ENCODE measurements at places on chromosomes 11 and 22. TPM values are rescaled to one million over a fixed set of nuclear protein-coding genes. Genes with fewer than 3 reads are reported as not detected.

SYT8 gene
- total RNA-seq = not detected

GRCh38 chr11:70566768-70567530 is 168.6 kb downstream of the CTTN start:
- H3K4me1 ChIP-seq = no peaks in the 10 kb centered on the region
- H3K27ac ChIP-seq = no peak overlapping the region
- H3K27me3 ChIP-seq = no peaks in the 10 kb centered on the region
- no peaks in the 10 kb centered on the region for H3K36me3 ChIP-seq
- DNase-seq = no peak

DNA sequence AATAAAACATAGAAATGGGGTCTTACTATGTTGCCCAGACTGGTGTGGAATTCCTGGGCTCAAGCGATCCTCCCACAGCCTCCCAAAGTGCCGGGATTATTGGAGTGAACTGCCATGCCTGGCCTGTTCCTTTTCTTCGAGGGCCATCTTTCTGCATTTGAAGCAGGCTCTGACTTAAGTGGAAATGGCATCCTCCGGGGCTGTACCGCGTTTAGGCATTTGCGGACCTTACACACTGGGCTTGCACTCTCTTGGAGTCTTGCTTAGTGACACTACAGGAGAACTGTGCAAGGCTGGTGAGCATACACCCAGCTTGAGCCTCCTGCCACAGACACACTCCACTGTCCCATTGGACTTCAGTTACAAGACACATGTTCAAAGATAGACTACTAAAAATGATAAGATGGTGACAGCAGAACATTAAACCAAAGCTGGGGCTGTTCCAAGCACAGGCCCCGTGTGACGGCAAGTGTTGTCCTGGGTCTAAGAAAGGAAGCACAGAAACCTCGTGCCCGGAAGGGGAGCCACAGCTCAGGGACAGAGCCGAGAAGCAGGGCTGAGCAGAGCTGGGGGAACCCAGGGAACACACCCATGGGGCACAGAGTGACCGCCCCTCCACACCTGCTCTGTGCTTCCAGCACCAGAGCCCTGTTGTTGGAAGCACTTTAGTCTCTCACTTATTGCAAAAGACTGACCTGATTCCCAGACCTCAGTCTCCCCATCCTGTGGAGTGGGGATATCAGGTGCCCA is 59.0 kb upstream of the SHANK2 start:
- H3K4me3 ChIP-seq = no peak overlapping the region
- no peak for DNase-seq
- H3K27me3 ChIP-seq = no peaks in the 10 kb centered on the region
- H3K27ac ChIP-seq = no peak overlapping the region
- H3K36me3 ChIP-seq = no peaks in the 10 kb centered on the region
- H3K4me1 ChIP-seq = no peaks in the 10 kb centered on the region

DNA sequence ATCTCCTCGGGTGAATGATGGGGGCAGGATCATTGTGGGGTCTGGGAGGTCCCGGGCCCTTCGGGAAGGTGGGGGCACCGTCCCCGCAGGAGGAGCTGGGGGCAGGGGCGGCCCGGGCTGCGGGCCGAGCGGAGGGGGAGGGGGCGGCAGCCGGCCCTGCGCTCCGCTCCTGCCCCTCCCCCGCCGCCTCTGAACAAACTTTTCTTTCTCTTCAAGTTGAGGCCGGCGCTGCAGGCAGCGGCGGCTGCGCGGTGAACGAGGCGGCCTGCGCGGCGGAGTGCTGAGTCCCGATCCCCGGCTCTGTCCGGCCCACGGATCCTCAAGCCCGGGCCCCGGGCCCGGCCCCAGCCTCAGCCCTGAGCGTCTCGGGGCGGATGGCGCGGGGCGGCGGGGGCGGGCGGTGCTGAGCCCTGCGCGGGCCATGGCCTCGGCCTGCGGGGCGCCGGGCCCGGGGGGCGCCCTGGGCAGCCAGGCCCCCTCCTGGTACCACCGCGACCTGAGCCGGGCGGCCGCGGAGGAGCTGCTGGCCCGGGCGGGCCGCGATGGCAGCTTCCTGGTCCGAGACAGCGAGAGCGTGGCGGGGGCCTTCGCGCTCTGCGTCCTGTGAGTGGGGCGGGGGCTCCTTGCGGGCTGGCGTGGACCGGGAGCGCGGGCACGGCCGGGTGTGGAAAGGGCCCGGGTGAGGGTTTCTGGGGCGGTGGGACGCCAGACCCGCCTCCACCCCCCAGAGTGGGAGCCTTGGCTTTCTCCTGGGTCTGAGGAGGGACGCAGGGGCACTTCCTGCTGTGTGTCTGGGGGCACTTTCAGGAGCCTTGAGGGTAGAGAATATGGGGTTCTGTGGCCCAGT is at the start of gene INPPL1:
Gene INPPL1, plus strand, starts transcription at position 204 of the 847 bp plus-strand sequence. Its CDS starts 218 bp downstream, at position 422.
- H3K4me3 ChIP-seq = peak within 1 kb of the TSS; percentile 94

- H3K4me3 ChIP-seq = no peak overlapping the region
- no peak for DNase-seq
- H3K27me3 ChIP-seq = no peaks in the 10 kb centered on the region
- H3K36me3 ChIP-seq = no peaks in the 10 kb centered on the region
- H3K27ac ChIP-seq = no peak overlapping the region
These were observed 58.1 kb downstream of the GGTLC2 start for GRCh38 chr22:22702237-22703202.

SAA2 gene
- total RNA-seq = not detected

PLAAT4 gene
- 27.2 TPM for total RNA-seq

- no peaks in the 10 kb centered on the region for H3K36me3 ChIP-seq
- H3K27ac ChIP-seq = no peak overlapping the region
- peaks cover 7% of the 10 kb centered on the region for H3K4me1 ChIP-seq
These were observed 6.1 kb downstream of the MAPK1 start for GRCh38 chr22:21861264-21861848.

GRCh38 chr22:40417881-40418280 is 47.5 kb downstream of the SGSM3 start:
- H3K27ac ChIP-seq = no peak overlapping the region
- H3K4me3 ChIP-seq = no peak overlapping the region
- DNase-seq = no peak
- no peaks in the 10 kb centered on the region for H3K4me1 ChIP-seq
- H3K27me3 ChIP-seq = no peaks in the 10 kb centered on the region

- H3K4me1 ChIP-seq = no peaks in the 10 kb centered on the region
- no peaks in the 10 kb centered on the region for H3K36me3 ChIP-seq
- DNase-seq = no peak
These were observed 183.2 kb downstream of the MSANTD4 start for GRCh38 chr11:105838668-105839384.

C11orf86 gene
- total RNA-seq = not detected

DNA sequence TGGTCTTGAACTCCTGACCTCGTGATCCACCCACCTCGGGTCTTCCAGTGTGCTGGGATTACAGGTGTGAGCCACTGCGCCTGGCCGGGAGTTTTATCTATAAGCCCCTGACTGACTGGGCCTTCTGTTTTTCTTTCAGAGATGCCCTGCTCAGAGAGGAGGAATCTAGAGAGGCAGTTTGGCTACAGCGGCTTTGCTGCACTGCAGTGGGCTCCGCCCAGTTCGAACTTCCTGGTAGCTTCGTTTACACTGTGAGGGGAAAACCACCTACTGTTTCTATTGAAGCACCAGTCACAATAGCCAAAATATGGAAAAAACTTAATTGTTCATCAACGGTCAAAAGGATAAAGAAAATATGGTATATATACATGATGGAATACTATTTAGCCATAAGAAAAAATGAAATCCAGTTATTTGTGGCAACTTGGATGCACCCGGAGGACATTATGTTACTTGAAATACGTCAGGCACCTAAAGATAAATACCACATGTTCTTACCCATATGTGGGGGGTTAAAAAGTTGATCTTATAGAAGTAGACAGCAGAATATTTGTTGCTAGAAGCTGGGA is 31.9 kb upstream of the FAM181B start:
- no peak overlapping the region for H3K4me3 ChIP-seq
- no peaks in the 10 kb centered on the region for H3K4me1 ChIP-seq
- no peaks in the 10 kb centered on the region for H3K36me3 ChIP-seq
- H3K27me3 ChIP-seq = no peaks in the 10 kb centered on the region
- no peak overlapping the region for H3K27ac ChIP-seq

TREH gene
- total RNA-seq = not detected

GRCh38 chr11:46463701-46464421 is 72.3 kb upstream of the CHRM4 start:
- DNase-seq = no peak
- no peaks in the 10 kb centered on the region for H3K36me3 ChIP-seq
- H3K27ac ChIP-seq = no peak overlapping the region
- no peaks in the 10 kb centered on the region for H3K27me3 ChIP-seq
- H3K4me3 ChIP-seq = no peak overlapping the region

DNA sequence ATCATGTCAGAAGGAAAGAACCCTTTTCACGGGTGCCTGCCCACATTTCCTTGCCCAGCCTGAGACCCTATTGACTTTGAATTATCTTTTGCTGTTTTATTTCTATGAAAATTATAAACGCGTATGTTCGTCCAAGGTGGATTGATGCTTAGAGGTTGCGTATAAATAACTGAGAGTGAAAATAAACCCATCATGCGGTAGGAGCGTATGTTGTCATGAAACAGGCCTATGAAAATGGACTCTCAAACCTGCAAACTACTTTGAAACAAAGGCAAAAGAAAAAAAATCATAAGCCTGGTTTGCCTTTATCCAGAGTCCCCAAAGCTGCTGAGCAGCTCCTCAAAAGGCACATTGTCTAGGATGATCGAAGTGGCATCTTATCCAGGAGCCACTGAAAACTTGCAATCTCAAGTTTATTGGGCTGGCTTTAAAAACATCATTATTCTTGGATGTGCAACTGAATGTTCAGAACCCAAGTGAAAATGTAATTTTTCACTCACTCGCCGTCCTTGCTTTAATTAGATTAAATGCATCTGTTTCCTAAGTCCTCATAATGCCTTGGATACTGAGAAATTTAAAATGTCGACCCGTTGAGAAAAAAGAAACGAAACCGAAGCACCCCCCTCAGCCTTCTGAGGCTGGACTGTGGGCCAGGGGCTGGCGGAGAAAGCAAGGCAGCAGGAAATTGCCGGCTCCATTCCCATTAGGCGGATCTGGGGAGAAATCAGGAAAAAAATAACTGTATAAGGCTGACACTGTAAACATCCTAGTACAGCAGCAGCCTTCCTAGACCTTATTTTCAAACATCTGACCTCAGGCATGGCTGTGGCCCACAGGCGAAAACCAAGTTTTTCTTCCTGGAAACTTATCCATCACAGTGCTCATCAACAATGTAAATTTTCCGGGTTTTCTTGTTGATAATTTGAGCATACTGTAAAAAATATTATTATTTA is 82.9 kb upstream of the PPARA start:
- H3K27ac ChIP-seq = peak overlapping the region; percentile 100
- H3K27me3 ChIP-seq = no peaks in the 10 kb centered on the region
- peak; percentile 30 for DNase-seq
- peaks cover 7% of the 10 kb centered on the region for H3K4me1 ChIP-seq
- H3K4me3 ChIP-seq = peak overlapping the region; percentile 99

RIBC2 gene
- total RNA-seq = 3.9 TPM

DNA sequence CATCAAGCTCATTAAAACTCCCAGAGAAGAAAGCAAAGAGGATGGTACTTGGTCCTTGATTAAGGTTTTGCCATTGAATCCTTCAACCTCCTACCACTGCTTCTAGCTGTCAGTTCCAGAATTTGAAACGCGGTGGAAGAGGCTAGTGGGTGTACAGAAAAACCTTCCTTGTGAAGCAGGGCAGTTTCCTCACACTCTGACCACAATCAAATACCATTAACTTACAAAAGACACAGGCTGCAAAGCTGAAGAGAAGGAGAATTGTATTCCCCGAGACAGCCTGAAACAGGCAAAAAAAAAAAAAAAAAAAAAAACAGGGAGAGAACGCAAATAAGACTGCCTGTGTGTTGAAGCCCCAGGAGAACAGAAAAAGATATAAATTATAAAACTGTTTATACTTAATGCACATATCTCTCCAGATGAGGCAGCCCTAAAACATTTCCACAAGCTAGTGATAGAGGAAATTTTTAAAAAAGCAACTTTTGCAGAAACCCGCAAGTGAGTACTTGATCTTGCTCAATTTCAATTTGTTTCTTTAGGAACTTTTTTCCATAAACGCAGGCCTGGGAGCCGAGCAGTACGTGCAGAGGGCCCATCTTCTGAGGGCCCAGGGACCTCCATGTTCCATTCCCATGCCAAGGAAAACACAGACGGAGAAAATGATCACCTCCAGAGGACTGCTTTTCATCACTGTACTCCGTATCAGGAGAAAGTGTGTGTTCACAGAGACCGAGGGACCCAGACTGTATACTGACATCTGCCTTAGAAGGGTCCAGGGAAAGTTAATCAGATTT is 218.7 kb upstream of the BLID start:
- H3K4me3 ChIP-seq = no peak overlapping the region
- H3K4me1 ChIP-seq = no peaks in the 10 kb centered on the region
- H3K36me3 ChIP-seq = no peaks in the 10 kb centered on the region
- no peak overlapping the region for H3K27ac ChIP-seq
- no peak for DNase-seq

DNA sequence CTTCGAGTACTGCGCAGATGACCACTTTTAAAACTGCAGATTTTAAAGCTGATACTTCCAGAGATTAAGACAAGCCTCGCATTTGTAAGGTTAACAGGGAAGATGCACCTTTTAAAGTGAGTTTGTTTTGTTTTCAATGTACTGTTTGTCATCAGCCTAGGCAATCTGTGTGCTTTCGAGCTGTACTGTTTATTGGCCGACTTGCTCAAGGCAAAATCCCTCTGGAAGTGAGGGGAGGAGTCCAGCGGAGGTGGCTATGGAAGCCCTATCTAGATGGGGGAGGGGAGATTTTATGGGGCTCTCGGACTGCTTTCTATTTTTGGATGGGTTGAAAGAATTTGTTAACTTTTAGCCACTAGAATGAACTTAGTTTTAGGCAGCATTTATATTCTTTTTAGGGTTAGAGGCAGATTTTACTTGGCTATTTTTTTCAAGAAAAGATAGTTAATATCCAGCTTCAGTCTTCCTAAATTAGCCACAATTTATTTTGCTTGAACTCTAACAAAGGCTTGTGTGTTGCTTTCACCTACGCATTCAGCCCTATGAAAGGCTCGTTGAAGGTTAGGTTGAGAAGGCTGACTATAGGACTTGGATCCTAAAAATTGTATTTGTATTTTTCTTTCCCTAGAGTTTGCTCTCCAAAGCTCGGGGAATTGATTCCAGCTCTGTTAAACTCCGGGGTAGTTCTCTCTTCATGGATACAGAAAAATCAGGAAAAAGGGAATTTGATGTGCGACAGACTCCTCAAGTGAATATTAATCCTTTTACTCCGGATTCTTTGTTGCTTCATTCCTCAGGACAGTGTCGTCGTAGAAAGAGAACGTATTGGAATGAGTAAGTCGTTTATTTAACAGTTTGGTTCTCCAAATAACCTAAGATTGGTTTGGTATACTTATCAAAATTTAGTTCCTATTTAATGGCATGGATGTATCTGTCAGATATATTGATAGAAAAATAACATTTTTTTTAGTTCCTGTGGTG is 2.1 kb downstream of the WEE1 start:
- DNase-seq = peak; percentile 87
- H3K4me1 ChIP-seq = no peaks in the 10 kb centered on the region
- H3K27me3 ChIP-seq = no peaks in the 10 kb centered on the region
- H3K36me3 ChIP-seq = no peaks in the 10 kb centered on the region
- H3K4me3 ChIP-seq = peak overlapping the region; percentile 76

- H3K4me3 ChIP-seq = no peak overlapping the region
- peak overlapping the region; percentile 62 for H3K27ac ChIP-seq
- no peaks in the 10 kb centered on the region for H3K36me3 ChIP-seq
- no peaks in the 10 kb centered on the region for H3K27me3 ChIP-seq
These were observed 12.3 kb downstream of the MYO7A start for GRCh38 chr11:77140231-77140851.

Data from uterus (tissue), 4 donors.